Naive thymus-derived CD4-positive, alpha-beta T cell (primary cell): ENCODE measurements at places on chromosomes 2 and 18.

- DNase-seq: no peak
Measured at GRCh38 chr2:118056165-118056534, 32.1 kb upstream of the INSIG2 start.

GRCh38 chr2:105812180-105813044 is 67.7 kb downstream of the NCK2 start:
- no peak for DNase-seq

DNA sequence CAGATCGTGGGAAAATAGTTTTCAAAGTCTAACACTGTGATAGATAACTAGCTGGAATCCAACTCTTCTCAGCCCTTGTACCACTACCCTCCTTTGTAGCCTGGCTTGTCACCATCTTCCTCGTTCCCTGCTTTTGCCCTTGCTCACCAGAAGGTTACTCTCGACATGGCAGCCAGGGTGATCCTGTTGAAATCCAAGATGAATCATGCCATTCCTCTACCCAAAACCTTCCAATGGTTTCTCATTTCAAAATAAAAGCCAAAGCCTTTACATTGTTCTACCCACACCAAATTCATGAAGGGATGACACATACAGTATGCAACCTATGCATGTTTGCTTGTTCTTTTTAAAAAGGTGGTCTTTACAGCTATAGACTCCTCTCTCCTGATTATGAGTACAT is 45.7 kb downstream of the STAT4 start:
- no peak for DNase-seq

DNA sequence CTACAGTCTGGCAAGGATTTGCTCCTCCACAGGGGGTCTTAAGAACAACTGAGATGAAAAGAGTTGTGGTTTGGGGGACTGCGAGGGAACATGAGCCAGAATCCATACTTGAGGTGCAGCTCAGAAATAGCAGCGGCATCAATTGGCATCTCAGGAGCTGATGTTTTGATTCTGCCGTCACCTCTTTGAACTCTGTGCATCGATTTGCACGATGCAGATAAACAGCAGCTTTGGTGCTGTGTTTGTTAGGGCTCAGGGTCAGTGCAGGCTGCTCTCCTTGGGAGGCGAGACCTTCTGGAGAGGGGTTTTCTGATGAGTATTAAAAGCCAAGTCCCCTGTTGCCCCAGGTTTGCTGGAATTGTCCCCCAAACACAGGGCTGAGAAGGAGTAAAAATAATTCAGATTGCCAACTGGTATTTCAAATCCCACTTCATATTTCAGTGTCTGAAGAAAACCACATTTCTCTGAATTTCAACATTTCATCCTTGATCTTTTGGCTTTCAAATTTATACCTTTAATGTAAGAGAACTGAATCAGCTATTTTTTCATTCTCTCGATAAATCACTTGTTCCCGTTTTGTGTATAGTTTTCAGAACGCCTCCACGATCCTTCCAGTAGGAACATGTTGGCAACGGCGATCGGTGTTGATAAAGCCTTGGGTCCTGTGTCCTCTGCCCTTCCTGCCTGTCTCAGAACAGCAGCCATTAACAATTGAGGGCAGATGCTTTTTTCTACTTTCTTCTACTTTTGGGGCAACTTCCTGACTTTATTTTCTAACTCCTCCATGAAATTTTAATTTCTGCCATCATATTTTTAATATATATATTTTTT is 65.0 kb downstream of the RAB31 start:
- no peak for DNase-seq

DNA sequence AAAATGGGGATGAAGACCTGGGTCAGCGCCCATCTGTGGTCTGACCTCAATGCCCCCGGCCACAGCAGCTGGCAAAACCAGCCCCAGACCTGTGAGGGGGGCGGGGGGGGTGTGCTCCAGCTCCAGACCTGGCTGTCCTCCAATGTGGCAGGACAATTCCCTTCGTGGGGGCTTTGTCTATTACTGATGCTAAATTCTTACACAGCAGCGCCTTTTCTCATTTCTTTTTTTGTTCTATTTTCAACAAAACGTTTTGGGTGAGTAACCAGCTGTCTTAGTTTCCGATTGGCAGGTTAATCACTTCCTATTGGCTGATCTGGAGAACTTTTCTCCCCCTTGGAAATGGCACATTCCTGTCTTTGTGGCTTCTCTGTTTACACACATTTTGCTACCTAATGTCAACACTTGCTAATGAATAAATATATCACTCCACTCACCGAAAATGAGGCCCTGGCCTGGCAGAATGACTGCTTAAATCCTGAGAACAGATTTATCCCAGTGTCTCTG is 4.4 kb downstream of the SMAD7 start:
- DNase-seq: no peak

DNA sequence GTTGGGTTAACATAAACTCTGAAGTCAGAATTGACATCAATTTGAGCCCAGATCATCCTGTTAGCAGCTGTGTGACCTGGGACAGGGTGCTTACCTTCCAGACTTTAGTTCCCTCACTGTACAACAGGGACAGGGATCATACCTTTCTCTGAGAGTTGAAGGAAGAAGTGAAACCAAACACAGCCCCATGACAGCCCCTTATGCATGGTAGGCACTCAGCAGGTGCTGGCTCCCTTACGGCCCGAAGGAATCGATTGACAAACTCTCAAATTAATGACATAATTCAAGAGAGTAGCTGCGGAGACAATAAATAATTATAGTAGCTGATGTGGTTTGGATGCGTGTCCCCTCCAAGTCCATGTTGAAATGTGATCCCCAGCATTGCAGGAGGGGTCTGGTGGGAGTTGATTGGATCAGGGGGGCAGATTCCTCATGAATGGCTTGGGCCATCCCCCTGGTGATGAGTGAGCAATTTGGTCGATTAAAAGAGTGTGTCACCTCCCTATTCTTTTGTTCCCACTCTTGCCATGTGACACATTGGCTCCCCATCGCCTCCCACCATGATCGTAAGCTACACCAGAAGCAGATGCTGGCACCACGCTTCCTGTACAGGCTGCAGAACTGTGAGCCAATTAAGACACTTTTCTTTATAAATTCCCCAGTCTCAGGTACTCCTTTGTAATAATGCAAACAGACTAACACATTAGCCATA is 72.4 kb downstream of the ODC1 start:
- no peak for DNase-seq

GRCh38 chr2:207156451-207157161 is 9.1 kb downstream of the KLF7 start:
- no peak for DNase-seq

DNA sequence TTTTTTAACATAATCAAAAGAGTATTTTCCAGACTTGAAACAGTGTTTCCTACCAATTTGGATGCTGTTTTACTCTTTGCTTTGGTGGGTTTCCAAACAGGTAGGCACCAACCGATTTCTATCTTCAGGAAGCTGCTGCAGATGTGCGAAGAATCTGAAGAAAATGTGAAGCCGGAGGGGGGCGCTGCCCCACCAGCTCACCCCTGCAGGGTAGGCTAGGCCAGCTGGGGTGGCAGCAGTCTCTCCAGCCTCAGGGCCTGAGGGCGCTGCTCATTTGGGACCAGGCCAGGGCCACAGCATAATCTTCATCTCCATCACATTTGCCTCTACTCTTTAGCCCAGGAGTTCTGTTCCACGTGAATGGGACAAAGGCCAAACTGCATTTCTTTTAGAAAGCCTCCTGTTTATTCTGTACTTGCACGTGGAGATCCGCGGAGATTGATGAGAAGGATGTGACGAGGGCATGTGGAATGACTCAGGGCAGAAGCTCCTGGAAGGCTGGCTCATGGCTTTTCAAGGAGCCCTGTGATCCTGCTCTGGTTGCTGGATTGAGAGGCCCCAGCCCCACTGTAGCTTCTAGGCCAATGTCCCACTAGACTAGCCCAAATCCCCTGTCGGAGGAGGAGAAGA is 84.2 kb upstream of the FAM136A start:
- DNase-seq: no peak

DNA sequence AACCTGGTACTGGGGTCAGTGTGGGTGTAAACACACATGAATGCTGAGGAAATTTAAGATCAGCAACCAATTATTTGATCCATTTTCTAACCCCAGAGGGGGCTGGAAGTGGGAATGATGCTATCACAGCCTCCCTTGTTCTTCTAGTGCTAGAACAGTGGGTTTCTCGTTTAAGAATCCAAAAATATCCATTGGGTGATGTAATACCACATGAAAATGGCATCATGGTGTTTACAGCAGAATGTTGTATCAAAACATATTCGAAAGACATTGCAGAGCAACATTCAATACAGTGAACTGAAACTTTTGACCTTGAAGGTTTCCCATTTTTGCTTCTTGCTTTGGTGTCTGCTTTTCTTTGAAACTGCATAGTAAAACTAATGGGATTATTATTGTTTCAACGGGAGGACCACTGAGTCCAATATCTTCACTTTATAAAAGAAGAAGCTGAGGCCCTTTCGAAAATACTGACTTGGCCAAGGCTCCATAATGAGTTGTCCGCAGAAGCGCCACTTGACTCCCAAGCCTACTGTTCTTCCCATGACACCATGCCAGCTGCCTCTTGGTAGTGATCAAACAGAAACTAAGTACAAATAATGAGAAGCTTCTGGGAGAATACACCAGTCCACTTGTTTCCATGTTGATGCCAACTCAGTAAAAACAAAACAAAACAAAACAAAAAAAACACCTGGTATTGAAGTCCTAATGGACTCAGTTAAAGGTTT is 106.1 kb downstream of the COLEC12 start:
- no peak for DNase-seq

DNA sequence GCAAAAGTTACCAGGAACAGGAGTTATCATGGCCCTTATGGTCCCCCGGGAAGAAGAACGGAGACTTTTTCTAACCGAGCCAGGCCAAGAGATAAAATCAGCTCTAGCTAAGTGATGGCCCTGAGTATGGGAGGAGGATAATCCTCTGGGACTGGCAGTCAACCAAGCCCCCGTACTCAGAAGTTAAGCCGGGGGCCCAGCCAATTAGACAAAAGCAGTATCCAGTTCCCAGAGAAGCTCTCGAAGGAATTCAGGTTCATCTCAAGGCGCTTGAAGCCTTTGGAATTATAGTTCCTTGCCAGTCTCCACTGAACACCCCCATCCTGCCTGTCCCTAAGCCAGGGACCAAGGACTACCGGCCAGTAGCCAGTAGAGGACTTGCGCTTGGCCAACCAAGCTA is 365.3 kb upstream of the TCF4 start:
- no peak for DNase-seq

DNA sequence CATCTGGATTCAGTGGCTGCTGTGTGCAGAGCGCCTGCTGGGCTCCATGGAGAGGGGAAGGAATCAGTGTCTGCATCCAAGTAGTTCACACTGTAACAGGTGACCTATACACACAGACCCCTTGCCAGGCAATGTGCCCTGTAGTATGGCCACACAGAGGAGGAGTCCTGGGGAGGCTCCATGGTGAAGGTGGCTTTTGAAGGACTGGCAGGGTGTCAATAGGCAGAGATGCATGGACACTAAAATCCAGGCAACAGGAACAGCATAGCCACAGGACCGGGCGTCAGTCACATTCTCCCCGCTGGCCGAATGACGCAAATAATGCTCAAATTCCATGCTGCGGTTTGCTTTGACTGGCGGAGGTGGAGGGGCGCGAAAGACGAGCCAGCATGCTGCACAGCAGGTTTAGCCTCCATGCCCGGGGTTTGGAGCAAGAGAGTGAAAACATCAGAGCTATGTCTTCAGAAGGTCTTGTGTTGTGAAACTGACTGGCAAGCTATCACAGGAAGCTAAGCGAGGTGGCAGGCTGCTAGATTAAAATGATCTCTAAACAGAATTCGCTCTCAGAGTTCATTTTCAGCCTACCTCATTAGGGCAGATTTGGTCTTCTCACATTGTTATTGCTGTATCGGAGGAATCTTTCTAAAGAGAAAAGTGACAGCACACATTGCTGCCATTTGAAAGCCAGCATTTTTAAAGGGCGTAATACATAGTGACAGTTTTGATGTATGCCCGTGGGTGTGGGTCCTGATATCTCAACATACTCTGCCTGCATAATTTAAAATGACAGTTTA is 1.2 kb upstream of the CHMP1B start:
- DNase-seq: peak; percentile 65

DNA sequence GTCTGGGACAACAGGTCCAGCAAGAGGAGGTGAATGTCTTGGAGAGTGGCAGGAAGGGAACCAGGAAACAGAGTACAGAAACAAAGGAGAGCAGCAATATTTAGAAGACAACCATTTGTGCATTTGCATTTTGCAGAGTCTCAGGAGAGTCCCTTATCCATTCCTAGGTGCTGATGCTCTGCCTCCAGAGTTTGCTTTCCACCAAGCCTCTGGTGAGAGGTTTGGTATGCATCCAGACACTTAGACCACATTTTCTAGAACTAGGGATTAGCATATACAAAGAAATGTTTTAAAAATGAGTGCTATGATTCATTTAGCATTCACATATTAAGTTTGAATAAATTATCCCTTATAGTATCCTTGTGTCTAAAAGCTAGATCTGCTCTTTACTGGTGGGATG is 18.5 kb upstream of the LRATD1 start:
- DNase-seq: no peak

- DNase-seq: no peak
Measured at GRCh38 chr18:23563377-23564043, 22.8 kb downstream of the NPC1 start.

GRCh38 chr2:237336131-237336530 is 77.8 kb downstream of the COL6A3 start:
- no peak for DNase-seq

- no peak for DNase-seq
Measured at GRCh38 chr2:46273919-46274318, 23.3 kb upstream of the EPAS1 start.

DNA sequence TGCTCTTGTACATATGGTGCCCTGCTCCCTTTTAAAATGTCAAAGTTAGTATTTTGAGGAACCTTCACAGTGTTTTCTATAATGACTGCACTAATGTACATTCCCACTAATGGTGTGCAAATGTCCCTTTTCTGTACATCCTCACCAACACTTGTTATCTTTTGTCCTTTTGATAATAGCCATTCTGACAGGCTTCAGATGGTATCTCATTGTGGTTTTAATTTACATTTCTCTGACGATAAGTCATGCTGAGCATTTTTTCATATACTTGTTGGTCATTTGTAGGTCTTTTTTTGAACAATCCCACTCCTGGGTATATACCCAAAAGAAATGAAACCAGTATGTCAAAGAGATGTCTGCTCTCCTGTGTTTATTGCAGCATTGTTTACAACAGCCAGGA is 268.3 kb downstream of the FBXO15 start:
- DNase-seq: no peak

DNA sequence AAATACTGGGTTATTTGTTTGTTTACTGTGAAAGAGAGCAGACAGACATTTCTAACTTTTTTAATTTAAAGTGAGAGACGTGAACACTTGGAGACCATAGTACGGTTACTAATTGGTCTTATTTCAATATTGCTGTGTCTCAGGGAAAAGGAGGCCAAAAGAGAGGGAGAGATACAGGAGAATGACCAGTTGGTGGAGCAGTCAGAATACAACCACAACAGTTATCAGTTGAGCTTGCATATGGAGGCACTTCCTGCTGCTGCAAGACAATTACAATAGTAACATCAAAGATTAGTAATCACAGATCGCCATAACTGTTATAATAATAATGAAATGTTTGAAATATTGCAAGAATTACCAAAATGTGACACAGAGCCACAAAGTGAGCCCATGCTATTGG is 58.2 kb downstream of the TWSG1 start:
- DNase-seq: no peak

- DNase-seq: no peak
Measured at GRCh38 chr2:104583811-104584210, 270.1 kb upstream of the POU3F3 start.
